Stimulated activated CD8-positive, alpha-beta memory T cell treated with anti-CD3 and anti-CD28 coated beads, Interleukin-15, amount 100 ng/mL, for 1 hour (primary cell): ENCODE measurements at places on chromosomes 1 and 21.

GRCh38 chr1:19683351-19683750 is 18.7 kb downstream of the HTR6 start:
- DNase-seq, result no peak

DNA sequence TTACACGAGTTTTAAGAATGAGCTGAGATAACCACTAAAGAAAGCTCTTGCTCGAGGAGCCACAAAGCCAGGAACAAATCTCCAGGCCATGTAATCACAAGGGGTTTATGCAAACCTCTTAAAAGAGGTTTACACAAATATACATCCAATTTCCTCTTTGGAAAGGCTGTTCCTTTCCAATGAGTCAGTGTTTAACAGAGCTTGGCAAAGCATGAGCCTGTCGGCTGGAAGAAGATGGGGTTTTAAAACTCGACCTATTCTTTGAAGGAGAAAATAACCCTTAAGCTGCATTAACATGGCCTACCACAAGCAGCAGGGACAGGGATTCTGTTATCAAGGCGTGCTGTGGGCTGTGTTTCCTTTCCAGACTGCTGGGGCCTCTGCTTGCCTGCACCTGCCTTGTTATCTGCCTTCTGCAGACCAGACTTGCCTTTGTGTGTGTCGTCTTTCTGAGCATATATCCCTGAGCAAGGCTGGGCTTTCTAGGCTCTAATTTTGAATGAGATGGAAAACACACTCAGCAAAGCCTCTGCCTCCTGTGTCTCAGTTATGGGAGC is 40.6 kb upstream of the CYP2J2 start:
- DNase-seq, result no peak

GRCh38 chr1:36570006-36570405 is 87.3 kb upstream of the CSF3R start:
- no peak for DNase-seq

DNA sequence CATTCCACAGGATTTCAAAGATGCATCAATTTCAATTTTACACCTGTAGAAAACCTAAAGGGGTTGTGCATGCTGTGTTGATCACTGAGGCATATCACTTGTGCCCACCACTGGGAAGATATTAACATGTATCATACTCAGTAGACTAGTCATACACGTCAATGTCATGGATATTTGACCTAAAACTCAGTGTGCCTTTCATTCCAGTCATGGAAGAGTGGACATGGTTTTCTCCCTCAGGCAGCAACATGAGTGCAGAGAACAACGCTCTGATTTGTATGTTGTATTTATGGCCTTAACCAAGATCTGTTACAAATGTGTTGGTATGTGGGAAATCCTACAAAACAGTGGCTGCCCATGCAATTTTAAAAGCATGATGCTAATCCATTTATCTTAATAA is 6.1 kb upstream of the C1orf53 start:
- DNase-seq, result no peak

GRCh38 chr1:77040826-77041225 is 173.5 kb downstream of the ST6GALNAC5 start:
- DNase-seq, result no peak

DNA sequence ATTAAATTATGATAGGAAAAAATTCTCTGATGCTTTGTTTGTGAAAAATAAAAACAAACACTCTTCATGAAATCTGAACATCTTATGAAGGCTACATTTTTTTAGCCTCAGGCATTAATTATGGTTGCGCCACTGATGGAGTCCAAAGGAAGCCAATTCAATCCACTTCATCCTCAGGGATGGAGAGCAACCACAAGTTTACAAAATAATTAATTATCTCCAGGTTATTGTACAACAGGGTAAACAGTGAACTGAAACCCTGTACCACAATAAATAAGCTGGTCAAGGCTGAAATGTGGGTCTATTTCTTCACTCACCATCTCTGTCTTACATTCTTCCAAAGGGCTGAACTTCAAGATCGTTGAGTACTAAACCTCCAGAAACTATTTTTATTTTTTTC is 49.2 kb downstream of the MRPL39 start:
- DNase-seq, result no peak

GRCh38 chr21:44871576-44872269 is 1.8 kb downstream of the PTTG1IP start:
- no peak for DNase-seq

DNA sequence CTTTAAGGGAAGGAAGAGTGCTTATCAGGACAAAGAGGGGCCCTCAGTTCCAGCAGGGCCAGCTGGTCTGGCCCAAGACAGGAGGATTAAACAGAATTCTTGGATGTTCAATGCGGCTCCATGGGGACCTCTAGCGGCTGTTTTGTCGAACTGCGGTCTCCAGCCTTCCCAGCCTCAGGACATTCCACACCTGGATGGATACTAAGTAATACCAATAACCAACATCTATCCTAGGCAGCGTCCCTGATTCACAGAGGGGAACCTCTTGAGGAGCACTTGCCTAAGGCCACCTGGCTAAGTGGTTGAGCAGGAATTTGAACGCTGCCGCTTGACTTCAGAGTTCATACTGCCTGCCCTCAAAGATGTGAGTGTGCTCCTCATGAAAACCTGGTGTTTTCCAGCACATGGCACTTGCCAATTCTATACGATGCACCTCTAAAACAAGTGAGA is 15.5 kb upstream of the CD247 start:
- peak; percentile 49 for DNase-seq

DNA sequence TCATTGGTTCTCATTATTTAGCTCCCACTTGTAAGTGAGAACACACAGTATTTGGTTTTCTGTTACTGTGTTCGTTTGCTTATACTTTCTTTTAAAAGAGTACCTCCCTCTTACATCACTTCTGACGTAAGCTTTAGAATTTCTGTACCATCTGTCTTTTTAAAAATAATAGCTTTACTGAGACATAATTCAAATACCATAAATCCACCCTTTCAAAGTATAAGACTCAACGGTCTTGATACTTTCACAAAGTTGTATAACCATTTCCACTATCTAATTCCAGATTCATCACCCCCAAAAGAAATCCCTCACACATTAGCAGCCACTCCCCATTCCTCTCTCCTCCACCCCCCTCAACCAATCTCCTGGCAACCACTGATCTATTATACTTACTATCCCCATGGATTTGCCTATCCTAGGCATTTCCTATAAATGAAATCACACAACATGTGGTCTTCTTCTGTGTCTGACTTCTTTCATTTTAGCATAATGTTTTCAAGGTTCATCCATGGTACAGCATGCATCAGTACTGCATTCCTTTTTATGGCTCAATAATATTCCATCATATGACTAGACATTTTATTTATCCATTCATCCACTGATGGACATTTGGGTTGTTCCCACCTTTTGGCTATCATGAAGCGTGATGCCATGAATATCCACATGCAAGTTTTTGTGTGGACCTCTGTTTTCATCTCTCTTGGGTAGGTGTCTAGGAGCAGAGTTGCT is 104.7 kb downstream of the HLCS start:
- DNase-seq, result no peak

- DNase-seq, result no peak
Observed at GRCh38 chr1:56457756-56458375, 121.5 kb downstream of the PLPP3 start.

- DNase-seq, result no peak
Observed at GRCh38 chr21:34078915-34079314, 5.5 kb downstream of the MRPS6 start.

DNA sequence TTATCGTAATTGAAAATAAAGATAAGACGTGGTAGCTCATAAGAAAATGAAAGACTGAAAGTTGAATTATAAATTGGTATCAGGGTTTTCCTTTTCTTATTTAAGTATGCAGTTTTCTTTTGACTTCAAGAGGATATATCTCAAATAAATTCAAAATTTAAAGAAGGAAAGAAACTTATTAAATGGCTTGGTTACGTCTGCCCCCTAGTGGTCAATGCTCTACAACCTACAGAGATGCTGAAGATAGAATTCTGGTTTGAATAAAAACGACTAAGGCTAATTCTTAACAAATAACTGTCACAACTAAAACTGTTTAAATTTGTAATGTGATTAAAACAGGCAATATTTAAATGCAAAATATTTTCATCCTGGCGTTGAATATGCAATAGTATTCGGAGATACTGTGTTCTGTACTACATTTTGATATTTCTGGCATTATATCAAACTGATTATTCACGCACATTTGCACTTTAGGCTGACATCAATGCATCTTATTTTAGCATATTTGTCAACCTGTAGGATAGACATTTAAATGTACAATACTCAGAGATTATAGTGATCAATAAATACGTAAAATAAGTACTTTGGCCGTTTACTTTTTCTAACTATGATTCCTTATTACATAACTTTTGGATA is 26.8 kb downstream of the IFI44 start:
- peak; percentile 31 for DNase-seq

GRCh38 chr1:91731815-91732214 is 154.1 kb downstream of the TGFBR3 start:
- peak; percentile 13 for DNase-seq

- DNase-seq, result no peak
Observed at GRCh38 chr1:245512181-245512888, 357.6 kb downstream of the KIF26B start.

GRCh38 chr21:43278766-43279577 is 110.2 kb downstream of the CRYAA start:
- DNase-seq, result no peak

DNA sequence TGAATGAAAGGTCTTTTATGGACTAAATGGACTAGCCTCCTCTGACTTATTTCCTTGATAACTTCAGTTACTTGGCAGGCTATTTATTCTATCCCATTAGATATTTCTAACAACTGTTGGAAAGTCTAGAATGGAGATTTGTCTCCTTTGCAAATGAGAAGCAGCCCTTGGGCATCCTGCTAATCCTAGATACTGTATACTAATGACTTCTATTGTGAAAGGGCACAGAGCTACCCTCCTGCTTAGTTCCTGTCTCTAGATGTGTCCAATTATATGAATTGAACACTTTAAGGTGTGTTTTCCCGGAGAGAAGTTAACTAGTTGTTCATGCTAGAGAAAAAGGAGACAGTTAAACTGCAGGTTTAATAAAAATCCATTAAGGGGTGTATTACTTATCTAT is 10.2 kb upstream of the NCMAP start:
- DNase-seq, result no peak

- no peak for DNase-seq
Observed at GRCh38 chr1:85460555-85461088, 4.3 kb downstream of the DDAH1 start.

GRCh38 chr1:37189111-37189510 is 154.8 kb upstream of the GRIK3 start:
- no peak for DNase-seq

- no peak for DNase-seq
Observed at GRCh38 chr1:31818206-31818605, 2.4 kb upstream of the SPOCD1 start.

DNA sequence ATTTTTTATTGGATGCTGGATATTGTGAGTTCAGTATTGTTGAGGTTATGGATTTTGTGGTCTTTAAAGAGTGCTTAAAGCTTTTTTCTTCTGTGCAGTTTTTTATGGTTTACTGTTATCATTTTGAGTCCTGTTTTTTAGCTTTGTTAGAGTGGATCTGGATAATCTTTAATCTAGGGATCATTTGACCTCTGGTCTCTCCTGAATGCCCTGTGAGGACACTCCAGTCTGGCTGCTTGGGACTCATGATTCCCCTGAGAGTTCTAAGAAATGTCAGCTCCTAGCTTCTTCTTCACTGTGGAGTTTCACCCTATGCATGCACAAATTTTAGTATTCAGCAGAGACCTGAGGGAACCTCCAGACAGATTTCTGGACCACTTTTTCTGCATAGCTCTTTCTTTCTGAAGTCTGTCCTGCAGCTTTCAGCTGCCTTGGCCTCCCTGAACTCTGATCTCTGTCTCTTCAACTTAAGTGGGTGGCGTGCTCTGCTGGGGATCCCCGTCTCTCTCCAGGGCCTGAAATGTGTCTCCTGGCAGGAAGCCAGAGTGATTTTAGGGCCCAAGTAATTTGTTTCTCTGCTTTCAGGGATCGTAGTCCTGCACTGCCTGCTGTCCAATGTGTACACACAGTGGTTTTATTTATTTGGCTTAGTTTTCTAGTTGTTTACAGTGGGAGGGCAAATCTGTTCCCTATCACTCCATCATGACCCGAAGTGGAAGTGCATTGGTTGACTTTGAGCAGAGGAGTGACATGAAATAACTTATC is 14.7 kb downstream of the PEX14 start:
- no peak for DNase-seq

DNA sequence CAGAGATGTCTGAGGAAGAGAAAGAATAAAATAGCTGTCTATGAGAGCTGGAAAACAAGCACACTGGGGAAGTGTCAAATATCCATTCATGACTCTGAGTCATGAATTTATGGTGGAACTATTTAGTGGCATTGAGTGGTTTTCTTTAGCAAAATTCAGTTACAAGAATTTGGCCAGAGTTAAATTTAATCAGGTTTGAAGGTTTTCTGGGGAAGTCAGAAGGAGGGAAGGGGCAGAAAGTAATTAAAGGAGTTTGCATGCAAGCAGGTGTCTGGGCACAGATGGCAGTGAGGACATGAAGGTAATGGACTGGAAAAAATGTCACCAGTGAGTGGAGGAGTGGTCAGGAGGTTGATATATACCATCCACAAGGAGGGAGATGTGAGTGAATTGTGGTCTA is 121.9 kb upstream of the IVNS1ABP start:
- no peak for DNase-seq

- DNase-seq, result no peak
Observed at GRCh38 chr1:1599935-1600860, at the start of gene FNDC10. Gene FNDC10, minus strand, starts transcription at chr1:1600135. Its CDS starts 120 bp downstream, at chr1:1600015.

- no peak for DNase-seq
Observed at GRCh38 chr1:149986486-149987296, 23.8 kb downstream of the OTUD7B start.

GRCh38 chr1:176897350-176898236 is 266.9 kb downstream of the ASTN1 start:
- DNase-seq, result no peak

- DNase-seq, result no peak
Observed at GRCh38 chr1:2192031-2192995, 2.3 kb downstream of the FAAP20 start.

DNA sequence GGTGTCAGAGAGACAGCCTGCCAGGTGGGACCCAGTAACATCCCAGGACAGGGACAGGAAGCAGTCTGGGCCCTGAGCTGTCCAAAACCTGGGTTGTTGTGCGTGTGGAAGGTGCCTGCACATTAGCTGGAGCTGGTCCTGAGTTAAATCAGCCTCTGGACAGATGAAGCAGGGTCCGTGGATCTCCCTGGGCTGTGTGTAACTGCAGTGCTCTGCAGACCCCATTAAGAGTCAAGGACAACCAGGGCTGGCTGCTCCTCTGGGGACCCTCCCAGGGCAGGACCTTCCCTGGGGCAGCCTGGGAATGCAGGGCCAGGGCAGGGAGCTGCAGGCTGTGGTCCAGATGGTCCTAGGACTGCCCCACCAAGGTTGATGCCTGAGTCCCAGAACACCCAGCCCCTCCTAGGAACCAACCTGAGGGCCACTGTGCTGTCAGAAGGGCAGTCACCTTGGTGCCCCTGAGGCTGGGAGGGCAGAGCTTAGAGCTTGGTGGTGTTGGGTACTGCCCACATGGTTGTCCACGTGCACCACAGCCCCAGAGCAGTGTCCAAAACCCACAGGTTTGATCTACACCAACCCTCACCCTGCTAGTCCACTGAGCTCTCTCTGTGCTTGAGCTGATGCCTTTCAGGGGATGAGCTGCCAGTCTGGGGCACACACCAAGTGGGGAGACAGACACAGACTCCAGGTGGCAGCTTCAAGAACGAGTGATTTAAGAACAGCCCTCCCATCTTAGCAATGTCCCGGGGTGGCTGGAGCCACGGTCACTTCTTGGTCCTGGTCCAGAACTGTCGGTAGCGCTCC is 2.9 kb downstream of the MRPL55 start:
- no peak for DNase-seq

- no peak for DNase-seq
Observed at GRCh38 chr1:14443164-14443787, 155.2 kb upstream of the KAZN start.
